ENCODE measurements at places on chromosomes 13 and 19. TPM values are rescaled to one million over a fixed set of nuclear protein-coding genes. Genes with fewer than 3 reads are reported as not detected.

PBX4 gene
- 1.8 TPM for total RNA-seq

VSTM2B gene
- not detected for total RNA-seq

ANGPTL4 gene
- total RNA-seq, result 0.57 TPM

KCNJ14 gene
- 0.96 TPM for total RNA-seq

DBP gene
- total RNA-seq, result 6.9 TPM

SPRYD7 gene
- total RNA-seq, result 8.7 TPM

MTUS2 gene
- 0.05 TPM for total RNA-seq

LAIR1 gene
- not detected for total RNA-seq

COG3 gene
- 23.6 TPM for total RNA-seq

GNG7 gene
- not detected for total RNA-seq

All from myocyte (in vitro differentiated cells).